GM13976 (cell line): ENCODE measurements at places on chromosomes 6 and 20.
A peak's percentile ranks its signal among the peaks of the same experiment; 100 is the strongest.

DNA sequence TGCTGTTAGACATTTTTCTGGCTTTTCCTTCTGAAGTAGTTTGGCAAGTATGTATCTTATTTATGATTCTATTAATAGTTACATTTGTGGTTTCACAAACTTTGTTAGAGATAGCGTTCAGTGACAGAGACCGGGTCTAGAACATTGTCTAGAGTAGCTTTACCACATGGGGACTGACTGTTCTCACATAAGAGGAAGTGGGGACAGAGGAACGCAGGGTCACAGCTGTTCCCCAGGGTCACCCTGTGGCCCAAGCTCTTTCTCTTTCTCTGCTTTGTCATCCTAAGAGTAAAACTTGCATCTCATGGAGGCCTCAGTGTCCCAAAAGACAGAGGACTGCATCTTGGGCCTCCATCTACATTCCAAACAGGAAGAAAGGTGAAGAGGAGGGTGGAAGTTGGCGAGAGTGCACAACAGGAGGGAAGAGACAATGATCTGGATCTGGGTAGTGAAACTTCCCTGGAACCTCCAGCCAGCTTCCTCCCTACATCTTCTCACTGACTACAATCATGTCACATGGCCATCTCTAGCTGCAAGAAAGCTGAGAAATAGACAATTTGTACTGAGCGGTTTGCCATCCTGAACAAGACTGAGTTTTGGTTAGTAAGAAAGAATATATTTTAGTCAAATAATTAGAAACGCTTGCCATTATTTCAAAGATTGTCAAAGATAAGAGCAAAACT, 645.8 kb upstream of the ARID1B start:
- peak; percentile 15 for DNase-seq

DNA sequence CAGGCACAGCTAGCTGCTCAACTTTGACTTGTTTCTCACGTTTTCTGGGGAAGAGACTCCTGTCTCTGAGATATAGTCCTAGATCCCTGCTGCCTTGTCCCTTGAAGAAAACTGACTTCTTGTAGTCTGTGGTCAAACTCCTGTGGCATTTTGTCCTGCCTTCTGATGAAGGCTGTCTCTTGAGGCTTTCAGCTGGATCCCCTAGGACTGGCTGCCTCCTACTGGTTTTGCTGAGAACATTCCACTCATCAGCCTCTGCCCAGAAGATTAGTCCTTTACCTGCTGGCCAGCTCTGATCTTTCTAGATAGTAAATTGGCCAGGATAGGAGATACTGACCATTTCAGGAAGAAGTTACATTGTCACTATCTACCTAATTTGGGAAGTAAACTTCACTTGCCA, 71.9 kb upstream of the CNR1 start:
- DNase-seq, result peak; percentile 58

GRCh38 chr6:75081047-75081446, 124.8 kb downstream of the COL12A1 start:
- no peak for DNase-seq

DNA sequence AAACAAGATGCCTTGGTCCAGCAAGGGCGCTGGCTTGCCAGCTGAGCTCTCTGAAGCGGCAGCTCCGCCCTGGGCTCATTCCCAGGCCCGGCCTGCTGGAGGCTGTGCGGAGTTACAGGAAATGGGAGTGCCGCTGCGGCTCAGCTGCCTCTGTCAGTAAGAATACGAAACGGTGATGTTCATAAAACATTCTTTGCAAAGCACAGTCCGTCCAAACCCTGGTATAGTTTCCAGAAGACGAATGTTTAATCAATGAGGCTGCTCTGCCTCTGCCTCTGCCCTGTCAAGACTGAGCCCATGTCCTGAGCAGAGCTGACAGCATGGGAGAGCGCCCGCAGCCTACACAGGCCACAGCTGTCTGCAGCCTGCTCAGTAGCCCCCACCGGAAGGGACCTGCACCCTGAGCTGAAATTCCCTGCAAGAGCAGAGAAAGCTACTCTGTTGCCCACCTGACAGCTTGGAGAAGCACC, 153.3 kb upstream of the SNX9 start:
- no peak for DNase-seq

DNA sequence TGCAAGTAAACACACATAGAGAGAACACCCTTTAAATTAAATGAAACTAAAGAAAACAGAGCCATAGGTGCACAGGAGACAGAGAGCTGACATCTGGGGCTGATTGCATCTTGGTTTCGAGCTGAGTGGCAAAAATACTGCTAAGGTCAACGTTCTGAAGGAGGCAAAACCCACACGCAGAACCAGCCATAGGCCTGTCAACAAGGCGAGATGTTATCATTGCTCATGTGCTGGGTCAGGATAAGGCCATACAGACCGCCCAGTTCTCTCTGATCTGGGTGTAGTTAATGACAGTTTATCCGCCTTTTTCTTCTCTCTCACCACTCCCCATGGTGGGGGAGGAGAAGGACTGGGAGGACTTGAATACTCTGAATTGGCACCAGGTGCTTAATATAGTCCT, 4.5 kb upstream of the FAM110A start:
- no peak for DNase-seq

DNA sequence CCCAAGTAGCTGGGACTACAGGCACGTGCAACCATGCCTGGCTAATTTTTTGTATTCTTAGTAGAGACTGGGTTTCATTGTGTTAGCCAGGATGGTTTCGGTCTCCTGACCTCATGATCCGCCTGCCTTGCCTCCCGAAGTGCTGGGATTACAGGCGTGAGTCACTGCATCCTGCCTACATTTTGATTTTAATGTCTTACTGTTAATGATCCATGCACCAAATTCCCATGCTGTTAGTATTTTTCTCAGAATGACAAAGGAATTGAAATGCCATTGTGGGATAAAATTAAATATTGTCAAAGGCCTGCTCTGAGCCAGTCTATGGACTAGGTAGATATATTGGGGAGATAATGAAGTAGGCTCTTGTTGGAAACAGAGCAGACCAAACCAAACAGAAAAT, 28.2 kb downstream of the CBFA2T2 start:
- DNase-seq, result no peak
